ENCODE measurements at places on chromosomes 3 and 15.

GRCh38 chr15:90638201-90638691 is 78.9 kb upstream of the BLM start:
- no peak for DNase-seq

- DNase-seq, result no peak
Observed at GRCh38 chr3:46236294-46237054, 5.8 kb upstream of the CCR3 start.

GRCh38 chr15:99104788-99105513 is at the start of gene SYNM:
TSS of gene SYNM (plus strand) at chr15:99105080. CDS start at chr15:99105200, 120 bp downstream.
- DNase-seq, result peak; percentile 86

- DNase-seq, result peak; percentile 82
Observed at GRCh38 chr3:53195602-53196574, 34.9 kb downstream of the PRKCD start.

DNA sequence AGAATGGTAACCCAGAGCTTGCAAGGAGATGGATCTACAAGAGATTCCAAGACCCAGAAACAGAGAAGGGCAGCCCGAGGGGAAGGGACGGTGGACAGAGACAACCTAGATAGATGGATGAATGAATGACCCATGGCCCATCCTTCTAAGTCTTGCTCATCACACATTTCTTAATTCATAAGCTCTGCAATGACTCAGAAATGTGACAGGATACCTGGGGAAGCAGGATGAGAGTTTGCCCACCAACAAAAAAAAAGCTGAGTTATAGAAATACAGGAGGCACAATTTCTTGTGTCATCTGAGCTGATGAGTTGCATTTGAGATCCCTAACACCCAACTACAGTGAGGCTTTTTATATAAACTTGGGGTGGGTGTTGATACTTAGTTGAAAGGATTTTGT is 76.6 kb downstream of the CNTN3 start:
- no peak for DNase-seq

- no peak for DNase-seq
Observed at GRCh38 chr3:86046436-86047136, 944.4 kb downstream of the VGLL3 start.

GRCh38 chr15:25230442-25230841 is 208.4 kb downstream of the UBE3A start:
- no peak for DNase-seq

DNA sequence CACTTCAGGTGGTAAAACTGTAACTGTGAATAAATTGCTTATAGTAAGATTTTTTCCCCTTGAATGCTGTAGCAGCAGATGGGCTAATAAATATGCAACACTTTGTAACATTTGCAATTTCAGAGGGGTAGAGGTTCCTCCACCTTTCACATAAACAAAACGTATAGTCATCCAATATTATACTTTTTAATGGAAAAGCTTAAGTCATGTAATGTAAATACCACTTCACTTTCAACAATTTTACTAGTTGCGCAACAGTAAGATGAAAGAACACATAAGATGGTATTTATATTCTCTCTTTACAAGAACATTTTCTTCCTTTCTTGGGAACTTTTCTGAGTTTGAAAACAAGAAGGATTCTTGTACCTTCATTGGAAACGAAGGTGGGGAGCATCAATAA is 56.6 kb upstream of the FAM3D start:
- DNase-seq, result no peak

DNA sequence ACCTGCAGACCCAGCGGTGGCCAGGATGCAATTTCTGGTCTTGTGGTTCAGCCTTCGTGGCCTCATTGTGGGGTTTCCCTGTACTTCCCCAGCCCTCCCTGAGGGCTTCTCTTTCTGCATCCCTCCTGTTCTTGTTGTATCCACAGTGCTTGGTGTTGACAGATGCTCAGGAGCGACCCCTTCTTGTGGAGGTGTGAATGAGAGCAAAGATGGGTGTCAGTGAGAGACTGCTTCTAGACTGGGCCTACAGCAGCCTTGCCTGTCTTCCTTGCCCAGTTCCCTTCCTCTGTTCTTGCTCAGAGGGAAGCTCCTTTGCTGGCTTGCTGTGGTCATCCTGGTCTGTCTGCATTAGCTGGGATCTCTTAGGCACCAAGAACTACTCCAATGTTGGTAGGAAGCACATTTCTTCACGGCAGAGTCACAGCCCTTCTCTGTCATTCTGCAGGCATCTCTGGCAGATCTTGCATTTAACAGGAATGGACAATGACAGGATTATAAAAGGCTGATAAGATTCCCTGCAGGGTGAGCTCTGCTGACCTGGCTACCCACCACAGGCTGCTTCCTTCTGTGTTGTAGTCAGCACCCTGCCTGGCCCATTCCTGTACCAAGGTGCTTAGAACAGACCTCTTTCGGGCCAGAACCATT is 317.8 kb upstream of the C2CD4B start:
- DNase-seq, result no peak

DNA sequence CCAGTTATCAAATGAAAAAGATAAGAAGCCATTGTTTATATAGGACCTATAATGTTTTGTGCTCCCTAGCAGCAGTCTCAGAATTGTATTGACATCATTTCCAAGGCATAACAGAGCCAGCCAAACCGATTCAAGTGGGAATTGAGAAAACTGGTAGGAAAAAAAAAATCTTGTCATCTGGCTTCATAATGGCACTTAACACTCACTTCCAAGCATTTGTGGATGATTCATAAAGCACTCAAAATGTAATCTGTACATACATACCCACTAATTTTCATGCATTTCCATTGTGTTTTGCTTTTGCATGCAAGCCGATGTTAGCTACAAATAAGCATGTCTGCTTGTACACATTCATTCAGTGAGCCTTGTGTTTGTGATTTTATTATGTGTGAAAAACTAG is 18.6 kb upstream of the TRPC1 start:
- no peak for DNase-seq

DNA sequence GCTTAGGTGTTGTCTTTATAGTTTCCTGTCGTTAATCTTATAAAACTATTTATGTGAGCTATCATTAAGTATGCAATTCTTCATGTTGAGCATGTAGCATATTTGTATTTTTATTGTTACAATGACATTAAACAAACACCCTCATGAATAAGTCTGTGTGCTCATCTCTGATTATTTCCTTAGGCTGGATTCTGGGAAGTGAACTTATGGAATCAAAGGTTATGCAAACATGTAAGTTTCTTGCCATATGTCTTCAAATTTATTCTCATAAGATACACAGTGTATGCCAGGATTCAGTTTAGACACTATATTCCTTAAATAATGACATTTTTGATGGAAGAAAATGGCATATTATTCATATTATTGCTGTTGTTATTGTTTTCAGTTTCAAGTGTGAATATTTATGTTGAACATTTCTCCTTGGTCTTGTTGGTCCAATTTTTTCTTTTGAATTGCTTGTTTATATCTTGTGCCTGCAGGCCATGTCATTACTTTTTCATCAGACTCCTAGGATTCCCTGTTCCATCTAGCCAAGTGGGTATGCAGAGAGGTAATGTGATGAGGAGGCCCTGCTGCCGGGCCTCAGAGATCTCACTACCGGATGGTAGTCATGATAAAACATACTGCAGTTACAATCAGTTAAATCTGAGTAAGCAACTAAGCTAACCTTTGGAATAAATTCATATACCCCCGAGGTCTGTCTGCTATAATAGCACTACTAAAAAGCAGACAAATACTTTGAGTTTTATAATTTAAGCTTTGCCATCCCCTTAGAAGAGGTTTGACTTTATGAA is 684.3 kb upstream of the SGO1 start:
- no peak for DNase-seq

Data from Right ventricle myocardium inferior (tissue), 1 donor.